Effector CD4-positive, alpha-beta T cell (primary cell): ENCODE measurements at places on chromosomes 6 and 20.

GRCh38 chr6:41488433-41489119 is 57.6 kb upstream of the FOXP4 start:
- no peak for DNase-seq

DNA sequence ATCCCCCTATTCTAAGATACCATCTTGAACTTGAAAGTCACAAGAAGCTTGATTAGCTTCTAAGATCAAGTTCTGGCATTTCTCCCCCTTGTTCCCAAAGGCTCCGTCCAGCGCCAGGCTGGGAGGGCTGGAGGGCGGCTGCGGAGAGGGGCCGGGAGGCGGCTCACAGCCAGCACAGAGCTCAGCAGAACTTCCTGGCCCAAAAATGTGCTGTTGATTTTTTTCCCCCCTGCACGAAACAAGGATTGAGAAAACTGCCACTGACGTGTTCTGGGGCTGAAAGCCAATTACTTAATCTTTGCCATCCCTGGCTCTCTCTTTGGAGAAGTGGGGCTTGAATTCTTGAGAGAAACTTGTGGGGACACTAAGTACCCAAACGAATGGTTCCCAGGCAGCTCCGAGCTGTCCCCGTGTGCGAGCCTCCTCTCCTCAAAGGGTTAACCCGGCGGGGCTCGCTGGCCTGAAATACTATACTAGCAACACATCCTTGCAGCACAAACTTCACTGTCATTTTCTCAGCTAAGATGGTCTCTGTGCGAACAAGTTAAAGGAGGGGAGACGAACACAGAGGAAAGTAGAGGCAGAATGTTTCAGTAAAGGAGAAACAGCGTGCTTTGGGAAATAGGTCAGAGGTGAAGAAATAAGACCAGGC is 452 bp downstream of the TRAF3IP2 start:
- peak; percentile 7 for DNase-seq

- no peak for DNase-seq
Measured at GRCh38 chr6:142697001-142697335, 248.0 kb downstream of the HIVEP2 start.

GRCh38 chr20:48648482-48649051 is 179.2 kb downstream of the PREX1 start:
- no peak for DNase-seq

DNA sequence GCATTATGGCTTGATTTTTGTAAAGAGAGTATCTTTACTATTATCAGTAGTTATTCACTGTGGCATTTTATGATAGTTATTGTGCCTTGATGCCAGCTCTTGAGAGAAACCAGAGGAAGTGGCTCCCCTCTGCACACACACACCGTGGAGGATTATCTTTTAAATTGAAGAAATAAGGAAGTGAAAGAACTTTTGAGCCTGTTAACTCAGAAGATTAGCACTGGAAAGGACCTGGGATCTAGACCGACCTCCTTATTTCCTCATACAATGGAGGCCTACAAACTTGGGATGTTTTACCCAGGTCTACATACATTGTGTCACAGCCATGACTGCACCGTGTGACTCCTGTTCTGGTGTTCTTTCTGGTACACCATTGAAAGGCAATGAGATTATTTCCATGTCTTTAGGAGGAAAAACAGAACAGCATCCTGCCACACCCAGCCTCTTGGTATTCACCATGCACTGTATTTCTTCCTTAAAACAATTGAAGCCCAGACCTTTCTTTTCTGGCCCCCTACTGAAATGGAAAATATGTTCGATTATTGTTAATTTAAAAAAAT is 40.6 kb downstream of the HECA start:
- DNase-seq = no peak

DNA sequence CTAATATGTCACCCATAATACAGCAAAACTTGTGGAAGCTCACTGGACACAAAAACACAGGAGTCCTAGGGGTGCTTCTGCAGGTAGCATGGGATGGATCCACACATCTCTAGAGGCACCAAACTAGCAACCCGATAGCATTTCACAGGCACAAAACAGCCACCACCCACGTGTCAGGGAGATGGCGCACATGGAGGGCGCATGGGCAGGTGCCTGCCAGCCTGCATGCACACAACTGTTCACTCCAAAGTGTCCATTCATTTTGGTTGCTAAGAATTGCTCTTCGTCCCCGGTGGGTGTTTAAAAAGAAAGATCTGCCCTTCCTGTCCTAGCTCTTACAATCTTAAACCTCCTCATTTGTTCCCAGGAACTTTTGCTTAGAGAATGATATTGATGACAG is 171.3 kb downstream of the SYNDIG1 start:
- DNase-seq = no peak

- DNase-seq = no peak
Measured at GRCh38 chr20:5945963-5946362, 4.4 kb downstream of the TRMT6 start.

GRCh38 chr6:85460154-85460920 is 10.5 kb downstream of the NT5E start:
- DNase-seq = no peak
